ENCODE measurements at places on chromosomes 5 and 9. TPM values are rescaled to one million over a fixed set of nuclear protein-coding genes. Genes with fewer than 3 reads are reported as not detected.

The PTGDS gene
- total RNA-seq, result not detected

DNA sequence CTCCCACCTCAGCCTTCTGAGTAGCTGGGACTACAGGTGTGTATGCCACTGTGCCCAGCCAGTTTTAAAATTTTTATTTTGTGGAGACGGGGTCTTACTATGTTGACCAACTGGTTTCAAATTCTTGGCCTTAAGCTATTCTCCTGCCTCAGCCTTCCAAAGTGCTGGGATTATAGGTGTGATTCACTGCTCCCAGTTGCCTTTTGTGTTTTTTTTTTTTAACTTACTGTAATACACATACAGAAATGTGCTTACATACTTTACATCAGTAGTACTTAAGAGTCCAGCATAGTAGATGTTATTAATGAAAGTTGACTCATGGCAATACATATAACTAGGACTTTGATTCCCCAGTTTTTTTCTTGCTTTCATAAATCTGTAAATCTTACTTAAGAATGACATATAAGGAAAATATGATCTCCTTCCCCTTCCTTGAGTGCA is 4.7 kb downstream of the MAN2A1 start:
- no peak for DNase-seq

The LEAP2 gene
- total RNA-seq, result 1.5 TPM

DNA sequence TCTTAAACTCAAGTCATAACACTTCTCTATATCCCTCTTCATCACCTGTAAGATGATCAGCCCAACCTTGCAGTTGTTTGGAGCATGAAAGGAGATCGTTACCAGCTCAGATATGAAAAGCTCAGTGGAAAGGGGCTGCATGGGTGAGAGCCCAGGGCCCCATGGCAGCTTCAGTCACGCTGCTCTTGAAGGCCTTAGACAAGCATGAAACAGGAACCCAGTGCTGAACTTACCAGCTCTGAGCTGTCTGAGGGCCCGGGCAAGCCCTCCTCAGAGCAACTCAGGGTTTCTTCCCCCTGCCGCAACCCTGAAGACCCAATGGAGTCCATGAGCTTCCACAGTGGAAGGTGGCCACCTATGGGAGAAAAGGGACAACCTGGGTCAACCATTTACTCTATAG is 3.3 kb downstream of the HK3 start:
- DNase-seq, result no peak

The GLRA1 gene
- total RNA-seq, result not detected

DNA sequence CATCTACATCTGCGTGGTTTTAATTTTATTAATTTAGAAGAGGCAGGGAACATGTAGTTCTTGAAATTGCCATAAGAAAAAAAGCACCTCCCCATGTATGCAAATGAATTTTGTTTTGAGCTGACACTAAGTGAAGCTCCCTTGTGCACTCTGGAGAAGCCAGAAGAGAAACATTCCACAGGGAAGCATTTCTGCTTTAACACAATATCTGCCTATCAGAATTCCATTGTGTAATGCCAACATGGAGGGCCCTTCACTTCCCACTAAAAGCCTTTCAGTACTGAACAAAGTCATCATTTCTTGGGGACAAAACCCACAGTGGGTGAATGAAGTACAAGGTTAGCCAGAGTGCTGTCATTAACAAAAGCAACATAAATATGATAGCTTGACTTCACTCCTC is 59.7 kb downstream of the PRELID2 start:
- no peak for DNase-seq

DNA sequence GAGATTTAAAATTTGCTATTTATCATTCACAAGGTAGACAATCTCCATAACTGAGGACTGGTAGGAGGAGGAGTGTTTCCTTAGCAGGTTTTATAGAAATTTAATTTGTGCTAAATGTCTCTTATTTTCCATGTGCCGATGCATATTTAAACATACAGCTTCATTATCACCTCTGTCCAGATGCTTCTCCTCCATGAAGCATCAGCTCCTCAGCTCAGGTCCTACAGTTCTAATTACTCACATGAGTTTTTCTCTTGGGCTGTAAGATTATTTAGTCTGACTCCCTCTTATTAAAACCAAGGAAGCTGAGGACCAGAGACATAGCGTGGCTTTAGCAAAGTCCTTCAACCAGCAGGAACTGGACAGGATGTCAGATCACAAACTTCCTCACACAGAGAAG is 300.2 kb upstream of the PANK3 start:
- no peak for DNase-seq

DNA sequence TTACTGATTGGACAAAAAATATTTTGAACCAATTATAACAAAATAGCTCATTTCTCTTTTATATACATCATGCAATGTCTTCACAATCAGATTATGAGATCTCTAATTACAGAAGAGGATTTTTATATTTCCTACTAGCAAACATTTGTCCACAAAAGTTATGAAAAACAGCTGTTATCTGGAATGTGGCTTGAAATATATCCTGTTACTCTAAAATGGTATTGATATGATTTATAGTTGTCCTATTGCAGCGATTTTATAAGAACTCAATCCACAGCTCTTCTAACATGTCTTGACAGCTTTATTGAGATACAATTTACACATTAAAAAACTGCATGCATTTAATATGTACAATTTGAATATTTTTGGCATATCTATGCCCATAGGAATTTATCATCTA is 779.9 kb upstream of the ACO1 start:
- no peak for DNase-seq

The FBXO10 gene
- 1.3 TPM for total RNA-seq

- DNase-seq, result no peak
These were observed 213.3 kb downstream of the PCSK1 start for GRCh38 chr5:96219580-96220281.

The MAPKAP1 gene
- 53.8 TPM for total RNA-seq

DNA sequence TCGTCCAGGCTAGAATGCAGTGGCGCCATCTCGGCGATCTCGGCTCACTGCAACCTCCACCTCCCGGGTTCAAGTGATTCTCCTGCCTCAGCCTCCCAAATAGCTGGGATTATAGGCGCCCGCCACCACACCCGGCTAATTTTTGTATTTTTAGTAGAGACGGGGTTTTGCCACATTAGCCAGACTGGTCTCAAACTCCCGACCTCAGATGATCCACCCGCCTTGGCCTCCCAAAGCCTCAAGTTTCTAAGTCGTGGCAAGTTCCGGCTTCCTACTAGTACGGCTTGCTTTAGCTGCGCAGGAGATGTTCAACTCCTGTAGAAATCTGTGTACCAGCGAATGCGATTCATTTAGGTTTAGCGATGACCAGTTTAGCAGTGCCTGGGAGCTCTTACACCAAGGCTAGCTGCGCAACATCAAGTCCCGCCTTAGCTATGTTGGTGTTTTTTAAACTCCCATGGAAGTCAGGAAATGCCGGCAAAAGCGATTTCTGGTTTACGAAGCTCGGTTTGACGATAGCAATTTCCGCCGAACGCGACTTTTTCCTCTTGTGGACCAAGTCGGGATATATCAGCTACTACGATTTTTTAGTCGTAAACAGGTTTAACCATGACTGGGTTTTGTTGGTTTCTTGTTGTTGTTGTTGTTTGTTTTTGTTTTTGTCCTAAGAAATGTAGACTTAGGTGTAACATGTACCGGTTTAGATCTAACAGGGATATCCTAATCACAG is 46.4 kb downstream of the ANXA2R start:
- no peak for DNase-seq

- no peak for DNase-seq
These were observed 293.8 kb downstream of the CCDC171 start for GRCh38 chr9:15846611-15847010.

The IL3 gene
- total RNA-seq, result not detected

DNA sequence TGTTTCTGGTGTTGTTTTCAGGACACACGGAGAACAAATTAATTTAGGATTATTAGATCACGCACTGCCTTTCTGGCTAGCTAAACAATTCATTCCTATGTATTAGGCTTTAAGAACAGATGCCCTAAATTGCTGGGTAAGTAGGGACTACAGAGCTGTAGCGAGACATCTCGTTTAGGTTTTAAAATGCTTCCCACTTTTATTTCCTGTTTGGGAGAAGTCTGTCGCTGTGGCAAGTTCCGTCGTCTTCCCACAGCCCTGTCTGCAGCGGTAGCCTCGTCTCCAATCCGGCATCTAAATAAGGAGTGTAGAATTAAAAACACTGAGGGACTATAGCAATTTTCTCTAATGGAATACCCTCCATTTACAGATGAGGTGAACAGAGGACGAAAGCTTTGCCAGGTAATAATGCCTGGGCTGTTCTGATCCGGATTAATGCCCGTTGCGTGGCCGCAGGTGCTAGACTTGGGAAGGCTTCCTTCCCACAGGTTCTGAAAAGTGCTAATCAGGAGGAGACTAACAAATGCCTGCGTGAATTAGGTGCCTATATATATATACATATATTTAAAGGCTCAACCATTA is 1.3 kb upstream of the TRIM36 start:
- DNase-seq, result no peak

DNA sequence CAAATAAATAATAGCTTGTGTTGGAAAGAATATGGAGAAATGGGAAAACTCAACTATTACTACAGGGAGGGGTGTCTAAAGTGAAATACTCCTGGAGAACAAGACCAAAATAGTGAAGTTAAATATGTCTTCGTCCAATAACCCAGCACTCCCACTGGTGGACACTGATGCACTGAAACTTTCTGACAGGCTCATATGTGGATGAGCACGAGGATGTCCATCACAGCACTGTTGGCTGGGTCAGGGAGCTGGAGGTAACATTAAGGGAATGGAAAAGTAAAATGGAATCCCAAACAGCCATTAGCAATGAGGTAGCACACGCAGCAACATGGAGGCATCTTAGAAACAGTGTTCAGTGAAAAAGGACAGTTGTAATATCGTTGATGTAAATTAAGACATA is 86.5 kb downstream of the LMNB1 start:
- DNase-seq, result no peak

The CCL27 gene
- total RNA-seq, result 0.64 TPM

The PCDHB13 gene
- not detected for total RNA-seq

- DNase-seq, result peak; percentile 64
These were observed 55.9 kb upstream of the STXBP1 start for GRCh38 chr9:127555840-127556820.

- no peak for DNase-seq
These were observed 209.7 kb upstream of the TUT7 start for GRCh38 chr9:86563936-86564335.

DNA sequence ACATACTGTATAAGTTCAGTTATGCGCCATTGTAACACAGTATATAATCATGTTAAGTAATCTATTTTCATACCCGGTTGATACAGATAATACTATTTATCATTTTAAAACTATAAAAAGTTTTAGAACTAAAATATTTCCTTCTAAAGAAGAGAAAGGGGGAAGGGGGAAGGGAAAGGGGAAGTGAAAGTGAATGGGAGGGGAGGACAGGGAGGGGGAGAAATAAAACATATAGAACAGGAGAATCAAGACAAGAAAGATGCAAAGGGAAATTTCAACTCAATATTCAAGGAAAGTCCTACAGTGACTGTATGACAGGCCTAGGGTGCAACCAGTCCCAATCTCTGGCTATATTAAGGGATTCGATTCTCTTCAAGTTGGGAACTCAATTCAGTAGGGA is 1278.8 kb downstream of the MAT2B start:
- no peak for DNase-seq

The BNC2 gene
- total RNA-seq, result not detected

GRCh38 chr5:14429101-14430050 is 152.2 kb upstream of the OTULINL start:
- DNase-seq, result no peak

- DNase-seq, result no peak
These were observed 6.8 kb upstream of the CEP120 start for GRCh38 chr5:123429993-123430392.

The DMGDH gene
- not detected for total RNA-seq

The SLC28A3 gene
- total RNA-seq, result 0.09 TPM

The NUTM2F gene
- total RNA-seq, result not detected

- no peak for DNase-seq
These were observed 227.4 kb downstream of the ESM1 start for GRCh38 chr5:54758038-54758437.

The SLC6A19 gene
- total RNA-seq, result not detected

DNA sequence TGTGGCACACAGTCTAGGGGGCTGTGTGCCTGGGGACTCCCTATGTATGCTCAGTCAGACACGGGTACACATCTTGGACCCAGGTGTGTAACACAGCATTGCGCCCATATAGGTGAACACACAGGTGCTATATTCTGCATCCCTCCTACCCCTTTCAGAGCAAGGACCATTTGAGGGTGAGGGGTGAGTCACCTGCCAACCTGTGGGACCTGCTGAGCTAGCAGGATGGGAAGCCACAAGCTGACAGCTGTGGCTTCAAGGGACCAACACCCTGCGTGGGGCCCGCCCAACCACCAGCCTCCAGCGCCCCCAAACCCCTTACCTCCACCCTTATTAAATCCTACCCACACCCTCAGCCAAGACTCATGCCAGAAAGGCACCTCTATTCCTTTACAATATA is 14.6 kb upstream of the AQP7 start:
- DNase-seq, result no peak

DNA sequence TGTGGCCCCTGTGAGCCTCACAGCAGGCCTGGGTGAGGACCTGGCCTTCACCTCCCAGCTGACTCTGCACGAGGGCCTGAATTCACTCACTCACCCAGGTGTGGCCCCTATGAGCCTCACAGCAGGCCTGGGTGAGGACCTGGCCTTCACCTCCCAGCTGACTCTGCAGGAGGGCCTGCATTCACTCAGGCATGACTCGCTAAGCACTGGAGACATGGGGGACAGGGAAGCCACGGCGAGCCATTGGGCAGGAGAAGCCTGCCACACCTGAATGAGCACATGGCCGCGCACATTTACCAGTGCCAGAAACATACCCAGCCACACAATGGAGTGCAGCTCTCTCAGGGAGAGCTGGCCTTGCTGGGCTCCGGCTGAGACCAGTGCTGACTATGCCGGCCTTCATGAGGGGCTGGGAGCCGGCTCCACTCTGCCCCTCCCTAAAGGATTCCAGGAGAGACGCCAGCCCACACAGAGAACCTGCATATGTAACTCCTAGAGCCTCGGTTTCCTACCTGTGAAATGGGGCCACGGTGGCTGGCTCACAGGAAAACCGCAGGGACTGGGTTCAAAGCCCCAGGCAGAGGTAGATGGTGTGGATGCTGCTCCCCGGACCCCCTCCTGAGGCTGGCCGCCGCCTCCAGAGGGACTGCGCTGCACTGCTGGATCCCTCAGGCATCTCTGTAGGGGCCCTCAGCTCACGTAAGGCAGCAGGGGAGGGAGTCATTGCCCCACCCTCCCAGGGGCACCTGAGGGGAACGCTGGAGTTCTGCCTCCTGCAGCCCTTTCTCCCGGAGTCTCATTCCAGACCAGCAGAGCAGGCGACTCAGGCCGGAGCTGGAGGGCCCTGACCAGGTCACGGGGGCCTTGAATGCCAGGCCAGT is 7.2 kb downstream of the ADAMTS2 start:
- DNase-seq, result no peak

DNA sequence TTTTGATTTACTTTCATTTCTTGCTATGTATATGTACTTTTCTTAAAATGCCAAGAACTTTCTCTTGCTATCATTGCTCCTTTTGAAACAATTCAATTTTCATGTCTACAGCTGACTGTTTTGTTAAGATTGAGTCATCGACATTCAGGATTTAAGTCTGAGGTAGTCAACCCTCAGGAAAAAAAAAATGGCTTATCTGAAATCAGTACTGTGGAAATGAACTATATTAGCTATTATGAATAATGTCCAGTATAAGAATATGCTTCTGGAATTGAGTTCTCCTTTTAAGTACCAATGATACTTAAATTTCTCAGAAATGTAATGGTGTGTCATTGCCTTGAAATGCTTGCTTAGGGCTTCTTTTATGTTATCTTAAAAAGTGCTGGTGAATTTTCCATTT is 37.9 kb downstream of the TNFAIP8 start:
- DNase-seq, result no peak

The DMRT3 gene
- not detected for total RNA-seq

All from activated naive CD4-positive, alpha-beta T cell treated with anti-CD3 and anti-CD28 coated beads, Interleukin-2, amount 50 U/mL, for 72 hours (primary cell).